ENCODE measurements at places on chromosomes 2 and 18.

DNA sequence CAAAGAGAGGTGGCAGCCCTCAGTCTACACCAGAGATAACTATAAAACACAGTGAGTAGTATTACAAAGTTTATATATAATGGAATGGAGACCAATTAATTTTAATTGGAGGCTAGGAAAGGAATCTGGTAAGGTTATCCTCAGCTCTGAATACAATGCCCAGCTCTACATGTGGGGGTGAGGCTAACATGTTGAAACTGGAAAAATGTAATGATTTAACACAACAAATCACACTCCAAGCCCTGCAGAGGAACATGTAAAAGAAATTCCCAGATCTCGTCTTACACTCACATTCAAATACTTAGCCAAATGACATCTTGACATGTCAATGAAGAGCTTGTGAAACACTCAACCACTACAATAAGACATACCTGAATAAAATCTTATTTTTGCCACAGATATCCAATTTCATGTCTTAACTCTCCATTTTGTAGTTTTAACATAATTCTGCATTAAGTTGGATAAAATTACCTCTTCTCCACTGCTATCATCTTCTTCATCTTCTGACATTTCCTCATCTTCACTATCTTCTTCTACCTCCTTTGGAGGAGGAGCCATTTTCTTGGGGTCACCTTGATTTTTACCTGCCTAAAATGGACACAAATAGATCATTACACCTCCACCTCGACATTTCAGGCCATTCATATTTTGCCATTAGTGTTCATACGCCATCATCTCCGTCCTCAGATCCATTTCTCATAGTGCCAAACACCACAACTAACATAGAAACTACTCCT is 1.4 kb downstream of the NCL start:
- no peak for DNase-seq

DNA sequence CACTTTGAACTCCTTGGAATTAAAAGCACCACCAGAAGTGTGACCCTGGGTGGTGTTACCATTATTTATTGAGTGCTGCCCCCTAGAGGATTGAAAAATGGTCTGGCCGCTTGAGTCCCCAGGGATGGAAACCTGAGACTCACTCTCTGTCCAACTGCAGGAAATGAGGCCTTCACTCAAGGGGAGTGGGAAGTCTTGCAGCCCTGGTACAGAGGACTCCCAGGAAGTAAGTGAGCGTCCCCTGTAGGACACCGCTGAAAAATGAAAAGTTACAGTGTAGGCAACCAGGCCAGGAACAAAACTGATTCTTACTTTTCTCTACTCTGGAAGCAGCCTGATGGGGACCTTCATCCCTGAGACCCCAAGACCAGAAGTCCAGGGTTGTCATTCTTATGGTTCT is 2.2 kb upstream of the NRP2 start:
- peak; percentile 88 for DNase-seq

- no peak for DNase-seq
These were observed 1601.1 kb downstream of the SUCLG1 start for GRCh38 chr2:82857967-82858366.

DNA sequence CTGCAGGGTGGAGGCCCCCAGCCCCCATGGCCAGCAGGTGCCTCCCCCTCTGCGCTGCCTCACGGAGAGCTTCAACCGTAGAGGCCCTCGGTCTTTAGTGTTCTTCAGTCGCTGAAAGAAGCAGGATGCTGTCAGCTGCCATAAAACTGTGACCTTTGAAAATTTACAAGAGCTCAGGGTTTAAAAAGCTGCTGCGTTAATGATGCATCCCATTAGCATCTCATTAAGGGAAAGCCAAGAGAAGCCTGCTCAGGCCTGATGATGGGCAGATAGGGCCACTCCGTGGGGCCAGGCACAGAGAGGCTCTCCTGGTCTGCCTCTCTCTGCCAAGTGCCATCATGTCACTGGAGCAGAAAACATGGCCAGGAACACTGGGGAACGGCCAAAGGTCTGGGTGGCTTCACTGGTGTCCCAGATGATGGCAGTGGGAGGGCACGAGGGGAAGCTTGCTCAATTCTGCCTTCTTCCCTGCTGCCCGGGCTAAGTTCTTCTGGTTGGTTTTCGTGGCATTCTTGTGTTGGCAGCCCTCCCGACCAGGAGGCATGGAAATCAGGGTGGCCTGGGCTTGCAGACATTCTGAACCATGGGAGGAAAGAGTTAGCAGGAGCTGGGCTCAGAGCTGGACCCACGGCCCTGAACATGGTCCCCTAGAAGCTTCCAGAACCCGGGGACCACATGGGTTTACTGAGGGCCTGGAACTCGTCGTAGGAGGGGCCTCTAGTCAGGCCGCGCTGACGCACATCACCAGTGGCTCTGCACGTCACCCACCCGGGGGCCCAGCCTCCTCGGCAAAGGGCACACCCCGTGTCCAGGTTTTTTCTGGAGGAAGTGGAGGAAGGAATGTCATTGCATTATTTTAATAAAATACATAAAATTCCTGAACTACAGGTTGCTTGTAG is 250.7 kb downstream of the KLHL29 start:
- no peak for DNase-seq

DNA sequence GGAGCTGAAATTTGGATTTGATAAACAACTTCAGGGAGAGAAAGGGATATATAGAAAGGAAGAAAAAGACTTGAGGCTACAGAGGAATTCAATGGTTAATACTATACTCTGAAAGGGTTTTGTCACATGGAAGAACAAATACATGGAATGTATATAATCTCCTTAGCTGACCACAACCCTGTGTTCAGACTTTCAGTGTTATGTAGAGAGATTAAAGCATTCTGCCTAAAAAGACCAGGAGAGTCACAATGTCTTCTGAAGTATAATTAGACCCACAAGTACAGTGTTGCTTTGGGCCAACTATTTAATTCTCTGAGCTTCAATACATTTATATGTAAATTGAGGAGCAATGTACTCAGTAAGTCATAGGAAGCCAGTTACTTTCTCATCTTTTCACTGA is 123.8 kb upstream of the FSHR start:
- DNase-seq, result no peak

DNA sequence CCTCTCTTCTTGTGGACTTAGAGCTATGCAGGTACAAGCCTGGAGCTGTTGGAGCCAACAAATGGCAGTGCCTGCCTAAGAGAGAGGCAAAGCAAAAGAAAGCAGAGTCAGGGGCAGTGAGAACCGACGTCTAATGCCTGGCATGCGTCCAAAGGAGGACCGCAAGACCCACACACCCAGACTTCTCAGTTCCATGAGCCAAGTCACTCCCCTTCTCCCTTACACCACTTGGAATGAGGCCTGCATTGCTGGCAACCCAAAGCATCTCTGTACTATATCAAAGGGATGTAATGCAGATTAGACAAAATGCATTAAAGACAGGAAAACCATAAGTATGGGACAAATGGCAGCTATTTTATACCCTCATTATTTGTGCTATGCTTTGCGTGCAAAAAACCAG is 49.9 kb upstream of the RNU4ATAC start:
- DNase-seq, result no peak

GRCh38 chr18:28004606-28005005 is 172.3 kb downstream of the CDH2 start:
- DNase-seq, result no peak

- DNase-seq, result no peak
These were observed 62.5 kb downstream of the GNAL start for GRCh38 chr18:11751341-11752115.

- no peak for DNase-seq
These were observed 67.6 kb downstream of the FEZ2 start for GRCh38 chr2:36530178-36530982.

GRCh38 chr2:64210816-64211215 is 66.6 kb upstream of the PELI1 start:
- DNase-seq, result no peak

- DNase-seq, result no peak
These were observed 250.7 kb downstream of the LPIN1 start for GRCh38 chr2:11997142-11997541.

DNA sequence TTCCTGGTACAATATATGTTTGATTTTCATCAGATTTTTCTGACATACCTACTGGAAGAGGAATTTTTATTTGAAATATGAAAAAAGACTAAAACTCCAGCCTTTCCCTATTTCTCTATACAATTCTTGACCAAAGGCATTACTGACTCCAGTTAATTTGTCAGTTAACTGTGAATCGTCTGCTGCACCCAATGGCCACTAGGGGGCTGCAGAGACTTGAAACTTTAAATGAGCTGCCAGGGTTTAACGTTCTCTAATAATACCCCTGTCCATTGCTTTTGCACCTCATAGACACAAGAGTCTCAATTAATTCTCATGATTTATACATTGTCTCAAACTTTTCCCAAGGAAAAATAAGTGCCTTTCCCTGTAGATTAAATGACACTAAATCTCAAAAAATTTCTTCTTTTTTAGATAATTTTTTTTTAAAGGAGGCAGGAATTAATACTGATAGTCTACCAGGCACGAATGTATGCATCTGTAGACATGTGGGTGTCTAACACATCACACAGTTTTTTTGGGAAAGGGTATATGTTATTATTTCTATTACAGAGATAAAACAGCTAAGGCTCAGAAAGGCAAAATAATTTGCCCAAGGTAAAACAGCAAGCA is 1.8 kb upstream of the ALK start:
- DNase-seq, result peak; percentile 71

GRCh38 chr2:129710670-129711495 is 268.6 kb upstream of the RAB6C start:
- DNase-seq, result no peak

DNA sequence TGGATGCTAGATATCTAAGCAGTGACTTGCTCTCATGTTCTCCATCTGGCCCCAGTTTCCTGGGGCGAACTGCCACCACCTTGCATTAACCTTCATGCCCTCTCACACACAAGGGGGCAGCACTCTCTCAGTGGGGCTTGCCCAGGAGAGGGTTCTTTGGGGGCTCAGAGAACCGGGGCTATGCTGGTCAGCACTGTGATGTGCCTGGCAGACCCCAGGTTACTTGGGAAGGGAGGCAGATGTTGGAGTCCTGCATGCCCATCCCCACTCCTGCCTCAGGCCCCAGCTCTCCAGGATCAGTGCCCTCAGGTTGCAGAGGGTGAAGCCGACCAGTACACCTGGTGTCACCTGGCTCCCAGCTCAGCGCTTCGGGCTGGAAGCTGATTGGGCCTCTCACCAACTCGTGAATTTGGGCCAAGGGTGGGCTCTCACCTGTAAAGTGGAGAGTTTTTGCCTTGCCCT is 396.2 kb upstream of the HS6ST1 start:
- DNase-seq, result peak; percentile 36

DNA sequence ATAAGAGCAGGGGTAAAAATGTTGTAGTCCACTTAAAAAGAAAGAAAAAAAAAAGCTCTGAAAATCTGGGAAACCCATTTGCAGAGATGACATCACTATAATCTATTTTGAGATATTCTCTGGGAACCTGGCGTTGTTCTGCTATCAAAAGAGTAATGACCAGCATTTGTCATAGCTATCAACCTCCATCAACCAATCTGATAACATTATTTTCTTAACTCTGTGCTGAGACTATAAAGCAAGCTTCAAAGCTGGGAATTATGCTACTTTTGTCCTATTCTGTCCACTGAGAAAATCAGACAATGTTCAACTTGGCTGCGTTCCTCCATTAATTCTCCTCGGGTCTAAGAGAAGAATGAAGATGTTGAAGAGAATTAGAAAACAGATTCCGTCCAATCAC is 107.5 kb downstream of the STK39 start:
- DNase-seq, result no peak

- no peak for DNase-seq
These were observed 72.5 kb upstream of the RMDN2 start for GRCh38 chr2:37852585-37853014.

GRCh38 chr2:182584462-182584861 is 131.6 kb upstream of the DNAJC10 start:
- DNase-seq, result no peak

- DNase-seq, result no peak
These were observed 137.5 kb downstream of the FMNL2 start for GRCh38 chr2:152472481-152472887.

GRCh38 chr2:210496512-210496911 is 20.0 kb upstream of the LANCL1 start:
- peak; percentile 60 for DNase-seq

GRCh38 chr2:37987098-37987775 is 62.1 kb downstream of the RMDN2 start:
- DNase-seq, result no peak

DNA sequence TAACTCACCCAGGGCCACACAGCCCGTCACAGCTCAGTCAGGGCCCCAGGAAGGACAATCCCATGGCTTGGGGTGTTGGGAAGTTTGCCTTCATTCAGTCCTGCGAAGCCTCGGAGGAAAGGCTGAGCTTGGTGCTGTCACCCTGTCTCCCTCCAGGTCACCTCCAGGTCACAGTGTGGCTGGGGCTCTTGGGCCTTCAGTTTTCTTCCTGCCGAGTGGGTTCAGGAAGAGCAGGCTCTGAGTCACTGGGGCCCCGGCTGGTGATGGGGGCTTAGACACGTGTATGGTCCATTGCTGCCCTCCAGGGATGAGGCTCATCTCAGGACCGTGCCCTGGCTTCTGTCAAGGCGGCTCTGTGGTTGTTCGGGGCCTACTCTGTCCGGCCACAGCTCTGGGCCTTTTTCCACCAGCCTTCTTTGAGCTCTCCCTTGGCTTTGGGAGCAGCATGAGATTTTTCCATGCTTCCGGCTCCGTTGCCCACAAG is 118.6 kb downstream of the INHBB start:
- DNase-seq, result no peak

GRCh38 chr2:50116096-50117010 is 915.6 kb downstream of the NRXN1 start:
- no peak for DNase-seq

DNA sequence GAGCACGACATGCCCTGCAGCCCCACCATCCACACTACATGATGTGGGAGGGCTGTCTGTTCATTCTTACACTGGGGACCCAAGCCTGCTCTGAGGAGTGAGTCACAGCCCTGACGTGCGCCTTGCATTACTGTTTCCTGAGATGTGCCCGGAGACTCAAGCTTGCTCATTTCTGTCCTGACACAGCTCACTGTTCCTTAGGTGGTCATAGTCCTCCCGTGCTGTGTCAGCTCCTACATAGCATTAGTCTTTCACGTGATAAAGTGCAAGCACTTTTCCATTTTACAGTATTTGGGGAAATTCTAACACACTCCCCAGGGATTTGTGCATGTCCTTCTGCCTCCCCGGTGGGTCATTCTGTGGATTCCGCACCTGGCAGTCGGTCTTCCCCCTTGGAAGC is 46.2 kb upstream of the TRIM43B start:
- DNase-seq, result no peak

DNA sequence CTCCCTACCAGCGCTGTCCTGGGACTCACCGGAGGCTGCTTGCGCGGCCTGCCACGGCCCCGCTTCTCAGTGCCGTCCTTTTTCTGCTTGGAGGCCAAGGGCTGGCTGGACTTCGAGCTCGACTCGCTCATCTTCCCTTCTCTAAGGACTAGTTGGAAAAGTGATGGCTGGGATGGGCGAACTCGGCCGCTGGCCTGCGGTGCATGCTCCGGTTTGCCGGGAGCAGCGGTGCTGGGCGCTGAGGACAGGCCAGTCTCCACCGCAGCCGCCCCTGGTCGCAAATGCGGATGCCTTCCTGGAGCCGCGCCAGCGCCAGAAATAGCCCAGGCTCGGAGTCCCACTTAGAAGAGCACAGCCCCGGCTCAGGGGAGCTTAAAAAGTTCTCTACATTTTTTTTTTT is 3.1 kb downstream of the C2orf81 start:
- DNase-seq, result no peak

- DNase-seq, result no peak
These were observed 49.5 kb upstream of the TBC1D8 start for GRCh38 chr2:101200676-101201075.

All from OCI-LY7 (cell line).